ENCODE measurements at places on chromosomes 11 and 22.

- DNase-seq, result no peak
These were observed 372.7 kb upstream of the TENM4 start for GRCh38 chr11:79813551-79813950.

GRCh38 chr11:104254347-104254746 is 90.4 kb upstream of the PDGFD start:
- DNase-seq, result no peak

DNA sequence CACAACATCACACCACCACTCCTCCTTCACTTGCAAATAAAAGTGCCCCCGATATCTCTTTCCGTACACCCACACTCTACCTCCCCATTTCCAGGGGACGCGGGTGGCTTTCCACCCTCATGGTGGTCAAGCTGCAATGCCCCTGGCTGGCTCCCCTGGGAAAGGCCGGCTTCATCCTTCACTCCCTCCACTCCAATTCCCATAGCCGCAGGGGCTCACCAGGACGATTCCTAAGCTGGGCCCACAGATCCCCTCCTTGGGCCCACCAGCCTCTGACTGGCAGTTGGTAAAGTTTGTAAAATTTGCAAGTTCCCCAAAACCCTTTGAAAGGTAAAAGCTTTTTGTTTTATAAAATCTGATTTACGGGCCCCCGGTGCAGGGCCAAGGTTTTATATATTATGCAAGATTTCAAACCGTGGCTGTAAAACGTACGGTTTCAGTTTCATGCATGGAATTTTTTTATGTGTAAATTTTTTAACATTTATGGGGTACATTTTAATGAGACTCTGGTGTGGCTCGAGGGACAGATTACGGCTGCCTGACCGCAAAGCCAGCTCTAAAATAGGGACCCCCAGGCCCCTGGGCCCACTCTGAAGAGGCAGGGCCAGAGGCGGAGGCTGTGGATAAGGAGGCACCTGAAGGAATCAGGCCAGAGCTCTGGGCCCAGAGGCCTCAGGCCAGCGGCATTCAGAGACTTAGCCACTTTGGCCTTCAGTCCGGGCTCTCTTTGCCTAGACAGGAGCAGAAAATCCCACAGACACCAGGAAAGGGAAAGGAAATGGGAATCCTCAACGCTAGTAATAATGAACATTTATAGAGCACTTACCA is 106.5 kb downstream of the FEZ1 start:
- no peak for DNase-seq

- no peak for DNase-seq
These were observed 6.4 kb downstream of the PACSIN2 start for GRCh38 chr22:43008509-43008908.

DNA sequence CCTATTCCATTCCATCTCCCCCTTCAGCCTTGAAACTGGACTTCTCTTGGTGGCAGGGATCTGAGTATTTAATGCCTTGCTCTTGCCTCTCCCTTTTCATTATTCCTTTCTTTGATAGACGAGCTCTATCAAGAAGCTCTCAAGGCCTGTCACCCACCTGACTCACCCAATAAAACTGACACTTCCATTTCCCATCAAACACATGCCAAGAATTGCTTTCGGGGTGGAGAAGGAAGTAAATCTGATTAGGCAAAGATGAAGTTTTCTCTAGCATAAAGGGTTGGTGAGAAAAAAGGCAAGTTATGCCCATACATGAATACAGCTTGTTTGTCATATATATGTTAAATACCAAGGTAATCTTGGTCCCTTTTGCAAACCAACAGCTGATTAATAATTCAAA is 34.9 kb upstream of the MYEOV start:
- no peak for DNase-seq

GRCh38 chr11:111327908-111328624 is 29.7 kb downstream of the POU2AF3 start:
- no peak for DNase-seq

DNA sequence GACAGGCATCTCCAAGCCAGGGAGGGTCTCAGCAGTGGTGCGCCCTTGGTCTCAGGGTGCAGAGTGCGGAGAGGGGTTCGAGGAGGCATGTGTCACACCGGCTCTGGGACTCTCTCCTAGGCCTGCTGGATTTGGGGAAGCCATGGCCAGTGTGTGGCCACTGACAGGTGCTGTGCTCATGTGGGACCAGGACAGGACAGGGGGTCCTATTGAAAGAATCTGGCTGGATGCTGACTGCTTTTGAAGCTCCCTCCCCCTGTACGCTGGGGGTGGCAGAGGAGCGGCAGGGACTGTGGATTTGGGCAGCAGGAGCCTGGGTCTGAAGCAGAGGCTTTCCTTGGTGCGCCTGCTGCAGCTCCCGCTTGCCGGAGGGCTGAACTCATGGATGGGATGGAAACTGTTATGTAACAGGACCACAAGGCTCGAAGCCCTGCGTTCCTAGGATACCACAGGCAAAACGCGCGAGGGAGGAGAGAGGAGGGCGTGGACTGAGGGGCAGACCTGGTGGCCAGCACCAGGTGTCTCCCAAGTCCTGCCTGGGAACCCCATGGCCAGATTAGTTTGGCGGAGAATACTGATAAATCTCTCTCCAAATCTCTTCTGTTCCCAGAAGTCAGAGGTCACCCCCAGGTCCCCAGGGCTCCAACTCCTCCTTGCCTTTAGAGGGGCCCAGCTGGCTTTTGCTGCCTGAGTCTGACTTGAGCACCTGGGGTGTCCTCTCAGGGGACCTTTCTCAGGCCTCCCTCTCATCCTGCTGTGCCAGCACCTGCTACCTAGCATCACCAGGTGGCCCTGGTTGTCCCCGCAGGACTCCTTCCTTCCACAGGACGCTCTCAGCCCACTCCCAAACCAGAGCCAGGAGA is 13.8 kb upstream of the TEF start:
- peak; percentile 22 for DNase-seq

DNA sequence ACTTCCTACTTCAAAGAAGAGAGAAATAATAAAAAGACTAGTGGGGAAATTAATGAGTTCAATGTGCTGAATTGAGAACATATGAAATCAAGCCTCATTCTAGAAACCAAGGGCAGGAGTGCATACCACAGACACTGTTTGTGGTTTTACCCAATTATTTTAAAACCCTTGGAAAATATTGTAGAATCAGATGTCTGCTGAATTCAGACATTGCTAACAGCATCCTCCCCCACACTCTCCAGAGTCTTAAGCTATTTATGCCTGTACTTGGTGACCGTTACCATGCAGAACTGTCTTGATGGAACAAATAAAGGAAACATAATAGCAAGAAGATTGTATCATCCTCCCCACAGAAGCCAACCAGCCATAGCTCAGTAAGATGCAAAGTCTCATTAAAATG is 850.1 kb downstream of the NTM start:
- DNase-seq, result peak; percentile 74

DNA sequence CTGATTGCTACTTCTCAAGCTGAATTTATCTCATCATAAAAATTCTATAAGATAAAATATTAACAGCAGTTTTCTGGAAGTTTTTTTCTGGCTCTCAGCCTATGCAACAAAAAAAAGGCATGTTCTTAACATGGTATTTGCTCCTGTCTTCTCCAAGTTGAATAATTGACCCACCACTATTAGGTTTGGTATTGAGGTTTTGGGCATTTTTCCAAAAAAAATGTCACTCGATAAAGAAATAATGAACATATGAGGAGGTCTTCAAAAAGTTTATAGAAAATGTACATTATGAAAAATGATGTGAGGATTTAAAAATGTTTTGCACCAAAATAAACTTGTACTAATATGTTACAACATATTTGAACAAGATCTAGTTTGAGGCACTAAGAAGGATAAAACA is 808.6 kb upstream of the RAG2 start:
- no peak for DNase-seq

GRCh38 chr11:2015025-2015424 is 17.4 kb upstream of the H19 start:
- DNase-seq, result no peak

DNA sequence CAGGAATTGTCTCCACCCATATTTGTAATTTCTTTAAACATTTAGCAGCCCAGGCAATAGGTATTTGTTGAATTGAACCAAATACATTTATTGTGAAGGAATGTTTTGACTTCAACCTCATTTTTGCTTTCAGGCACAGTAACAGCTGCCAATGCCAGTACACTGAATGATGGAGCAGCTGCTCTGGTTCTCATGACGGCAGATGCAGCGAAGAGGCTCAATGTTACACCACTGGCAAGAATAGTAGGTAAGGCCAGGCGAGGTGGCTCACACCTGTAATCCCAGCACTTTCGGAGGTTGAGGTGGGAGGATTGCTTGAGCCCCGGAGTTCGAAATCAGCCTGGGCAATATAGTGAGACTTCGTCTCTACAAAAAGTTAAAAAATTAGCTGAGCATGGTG is 20.9 kb downstream of the ACAT1 start:
- no peak for DNase-seq

DNA sequence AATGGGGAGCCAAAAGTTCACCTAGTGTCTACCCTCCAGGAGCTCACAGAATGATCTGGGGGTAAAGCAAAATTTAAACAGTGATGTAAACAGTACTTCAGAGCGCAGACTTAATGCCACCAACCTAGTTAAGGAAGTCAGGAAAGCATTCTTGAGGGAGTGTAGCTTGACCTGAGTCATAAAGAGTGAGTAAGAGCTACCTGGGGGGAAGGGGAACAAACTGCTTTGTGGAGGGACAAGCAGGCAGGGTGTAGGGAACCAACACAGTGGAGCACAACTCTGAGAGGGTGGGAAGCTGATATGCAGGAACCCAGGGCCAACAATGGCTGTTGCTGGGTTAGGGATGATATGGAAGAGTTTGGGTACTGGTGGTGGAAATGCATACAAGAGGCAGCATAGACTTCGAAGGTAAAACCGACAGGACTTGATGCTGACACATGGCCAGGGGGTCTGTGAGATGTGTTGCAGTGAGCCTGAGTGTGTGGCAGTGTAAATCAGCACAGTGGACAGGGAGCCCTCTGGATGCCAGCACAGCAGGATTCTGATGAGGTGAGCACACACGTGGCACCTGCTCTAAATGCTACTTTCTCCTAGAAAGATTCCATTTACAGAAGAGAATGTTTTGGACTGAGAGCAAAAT is 58.3 kb upstream of the CYP2D6 start:
- peak; percentile 55 for DNase-seq

DNA sequence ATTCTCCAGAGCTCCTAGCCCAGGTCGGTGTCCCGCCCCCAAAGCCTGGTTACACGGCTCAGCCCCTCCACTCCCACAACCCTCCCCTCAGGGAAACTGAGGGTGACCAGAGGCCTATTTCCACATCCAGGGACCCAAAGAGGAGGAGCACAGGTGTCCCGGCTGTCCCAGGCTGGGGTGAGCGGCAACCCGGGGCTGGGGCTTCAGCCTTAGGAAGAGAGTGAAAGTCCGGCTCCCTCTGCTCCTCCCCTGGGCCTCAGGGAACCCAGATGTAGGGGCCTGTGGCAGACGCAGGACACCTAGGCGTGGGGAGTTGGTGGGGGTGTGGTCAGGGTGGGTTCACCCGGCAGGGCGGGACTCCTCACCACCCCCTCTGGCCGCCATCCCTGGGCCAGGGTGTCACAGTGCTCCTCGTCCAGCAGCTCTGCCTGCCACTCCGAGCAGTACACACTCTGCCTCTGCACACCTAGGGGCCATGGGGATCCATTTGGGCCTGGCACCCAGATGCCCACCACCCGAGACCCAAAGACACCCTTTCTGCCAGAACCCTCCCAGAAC is 63.1 kb downstream of the ARFGAP3 start:
- no peak for DNase-seq
